ENCODE measurements at places on chromosomes 6 and 20.
A peak's percentile ranks its signal among the peaks of the same experiment; 100 is the strongest.

GRCh38 chr6:52634211-52634610, 36.7 kb upstream of the TMEM14A start:
- DNase-seq, result no peak

DNA sequence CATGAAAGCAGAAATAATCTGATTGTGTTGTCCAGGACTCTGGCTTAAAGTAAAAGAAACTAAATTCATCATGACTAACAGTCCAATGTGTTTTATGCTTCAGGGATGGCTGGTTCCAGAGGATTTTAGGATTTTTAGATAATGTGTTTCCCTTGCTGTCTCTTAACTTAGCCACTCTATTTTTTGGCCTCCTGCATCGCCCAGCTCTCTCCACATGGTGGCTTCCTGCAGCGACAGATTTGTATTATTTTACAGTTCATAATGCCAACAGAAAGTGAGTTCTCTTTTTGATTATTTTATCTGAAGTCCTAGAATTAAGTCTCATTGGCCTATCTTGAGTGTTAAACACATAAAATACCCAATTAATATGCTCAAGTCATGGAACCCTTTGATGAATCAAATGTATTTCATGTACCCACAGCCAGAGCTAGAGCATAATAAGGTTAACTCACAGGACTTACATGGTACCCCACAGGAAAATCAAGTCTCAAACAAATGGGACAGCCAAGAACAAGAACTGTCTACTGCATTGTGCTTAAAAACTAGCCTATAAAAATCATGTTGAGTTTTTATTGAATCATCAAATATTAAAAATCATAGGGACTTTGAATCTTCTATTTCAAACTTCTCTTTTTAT, 582.5 kb downstream of the DOK5 start:
- no peak for DNase-seq

GRCh38 chr6:157174731-157175130, 148.6 kb downstream of the TMEM242 start:
- DNase-seq, result no peak

GRCh38 chr6:159533568-159533967, 159.5 kb downstream of the SOD2 start:
- no peak for DNase-seq

- no peak for DNase-seq
These were observed 198.2 kb downstream of the ERMARD start for GRCh38 chr6:169949511-169950097.

GRCh38 chr6:166603043-166603690, 16.7 kb upstream of the RAMACL start:
- DNase-seq, result no peak

- DNase-seq, result no peak
These were observed 7.1 kb downstream of the TFEB start for GRCh38 chr6:41728073-41728936.

GRCh38 chr6:155883334-155883731, 427.7 kb upstream of the NOX3 start:
- DNase-seq, result no peak

DNA sequence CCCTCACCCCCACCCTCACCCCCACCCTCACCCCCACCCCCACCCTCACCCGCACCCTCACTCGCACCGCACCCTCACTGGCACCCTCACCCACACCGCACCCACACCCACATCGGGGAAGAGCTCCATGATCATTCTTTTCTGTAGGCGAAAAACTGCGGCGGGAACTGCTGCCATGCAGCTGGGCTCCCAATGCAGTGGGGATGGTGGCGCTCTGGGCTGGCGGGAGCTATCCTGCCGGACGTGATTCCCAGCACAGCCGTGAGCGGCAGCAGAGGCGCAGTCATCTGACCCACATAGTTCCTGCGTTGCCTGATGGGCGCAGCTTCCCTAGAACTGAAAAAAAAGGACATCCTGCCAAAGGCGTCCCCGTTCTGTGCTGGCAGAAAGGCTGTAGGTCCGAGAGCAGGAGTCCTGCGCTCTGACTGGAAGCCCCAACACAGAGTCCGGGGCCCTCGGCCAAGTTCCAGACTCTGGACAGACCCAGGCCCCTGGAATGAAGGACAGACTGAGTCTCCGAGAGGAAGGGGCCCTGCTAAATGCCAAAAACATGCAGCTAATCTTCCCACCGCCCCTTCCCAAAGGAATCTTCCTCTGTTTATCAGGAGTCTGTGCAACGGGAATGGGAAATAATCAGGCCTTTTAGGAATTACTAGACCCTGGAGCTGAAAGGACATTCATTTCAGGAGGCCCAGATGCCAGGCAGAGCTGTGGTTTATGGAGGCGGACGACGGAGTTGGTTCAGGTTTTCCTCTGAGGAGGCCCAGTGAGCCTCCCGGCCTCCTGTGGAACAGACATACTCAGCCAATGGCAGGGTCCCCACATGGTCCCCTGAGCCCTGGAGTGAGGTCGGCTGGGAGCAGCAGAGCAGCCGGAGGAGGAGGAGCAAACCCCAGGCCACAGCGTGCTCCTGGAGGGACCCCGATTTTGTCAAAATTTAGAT, 14.1 kb upstream of the TCFL5 start:
- peak; percentile 76 for DNase-seq

DNA sequence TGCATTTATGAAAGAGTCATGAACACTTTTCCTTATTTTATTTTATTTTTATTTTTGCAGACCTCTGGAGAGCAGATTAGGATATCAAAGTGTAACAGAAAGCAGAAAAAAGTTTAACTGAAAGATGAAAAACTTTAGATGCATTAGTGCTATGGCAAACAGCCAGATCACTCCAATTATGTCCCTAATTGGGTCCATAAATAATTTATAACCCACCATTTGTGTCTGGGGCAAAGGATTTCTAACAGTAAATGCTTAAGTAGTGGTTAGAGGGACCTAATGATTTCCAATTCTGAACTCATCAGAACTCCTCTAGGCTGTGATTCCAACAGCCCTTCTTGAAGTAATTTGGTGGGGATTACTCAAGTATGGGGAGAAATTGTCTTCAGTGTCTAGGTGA, 93.7 kb upstream of the PROKR2 start:
- no peak for DNase-seq

- DNase-seq, result no peak
These were observed 46.4 kb downstream of the PRL start for GRCh38 chr6:22250486-22250885.

DNA sequence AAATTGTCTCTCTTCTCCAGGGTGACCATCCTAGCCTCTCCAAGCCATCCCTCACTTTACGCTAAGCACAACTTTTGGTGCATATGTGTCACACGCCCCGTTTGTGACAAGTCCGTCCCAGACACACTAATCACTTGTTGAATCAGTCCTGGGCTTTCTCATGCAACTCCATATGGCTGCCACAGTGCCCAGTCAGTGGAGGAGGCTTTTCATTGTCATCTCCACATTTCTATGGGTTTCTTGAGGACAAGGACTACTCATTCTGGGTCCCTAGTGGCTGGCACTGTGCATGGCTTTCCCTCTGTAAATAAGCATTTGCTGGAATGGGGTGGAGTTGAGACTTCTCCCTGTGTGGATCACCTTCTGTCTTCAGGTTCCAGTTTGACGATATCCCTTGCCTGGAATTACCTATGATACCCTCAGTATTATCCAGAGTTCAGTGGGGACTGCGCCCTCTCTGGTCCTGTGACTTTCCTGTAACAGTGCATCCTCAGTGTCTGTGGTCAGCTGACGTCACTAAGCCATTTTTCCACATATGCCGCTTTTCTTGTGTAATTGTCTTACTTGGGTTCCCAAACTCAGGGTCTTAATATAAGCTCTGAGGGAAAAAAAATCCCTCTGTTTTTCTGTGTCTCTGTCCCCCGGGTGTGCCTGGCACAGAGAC, 59.8 kb upstream of the MYL9 start:
- DNase-seq, result peak; percentile 48

DNA sequence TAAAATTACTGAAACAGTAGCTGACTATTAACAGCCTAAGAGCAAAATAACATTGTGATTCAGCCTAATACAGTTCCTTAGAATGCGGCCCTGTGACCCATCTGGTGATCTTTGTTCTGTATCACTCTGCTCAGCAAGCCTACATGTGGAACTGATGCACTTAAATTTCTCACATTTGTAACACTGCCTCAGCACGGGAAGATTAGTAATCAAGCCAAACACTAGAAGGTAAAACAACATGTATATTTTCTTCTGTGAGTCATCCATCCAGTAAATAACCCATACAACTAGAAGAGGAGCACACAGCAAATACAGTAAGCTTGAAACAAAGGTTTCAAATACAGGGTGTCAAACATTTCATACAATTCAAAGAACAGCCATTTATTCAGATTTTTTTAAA, 189.7 kb upstream of the NOX3 start:
- no peak for DNase-seq

GRCh38 chr20:45545754-45546453, 1.3 kb downstream of the EPPIN start:
- no peak for DNase-seq

DNA sequence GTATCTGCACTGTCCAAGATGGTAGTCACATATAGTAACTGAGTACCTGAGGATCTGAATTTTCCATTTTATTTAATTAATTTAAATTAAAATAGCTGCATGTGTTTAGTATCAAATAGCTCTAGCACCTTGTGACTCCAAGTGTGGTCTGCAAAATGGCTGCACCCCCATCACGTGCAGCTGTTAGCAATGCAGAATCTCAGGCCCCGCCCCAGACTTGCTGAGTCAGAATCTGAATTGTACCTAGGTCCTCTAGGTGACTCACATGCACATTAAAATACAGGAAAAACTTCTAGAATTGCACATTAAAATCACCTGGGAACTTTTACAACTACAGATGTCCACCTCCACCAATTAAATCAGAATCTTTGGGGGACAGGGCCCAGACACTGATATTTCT, 19.2 kb upstream of the FAM83C start:
- no peak for DNase-seq

DNA sequence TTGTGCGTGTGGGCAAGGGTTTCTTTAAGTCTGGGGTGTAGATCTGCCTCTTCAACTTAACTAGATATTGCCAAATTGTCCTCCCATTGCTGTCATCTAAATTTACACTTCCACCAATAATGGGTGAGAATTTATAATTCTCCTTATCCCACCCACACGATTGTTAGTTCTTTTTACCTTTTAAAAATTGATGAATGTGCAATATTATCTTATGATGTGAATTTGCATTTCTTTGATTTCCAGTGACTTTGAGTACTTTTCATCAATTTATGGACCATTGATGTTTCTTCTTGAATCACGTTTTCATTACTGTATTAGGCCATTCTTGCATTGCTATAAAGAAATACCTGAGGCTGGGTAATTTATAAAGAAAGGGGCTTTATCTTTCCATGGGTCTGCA, 17.2 kb upstream of the TPD52L1 start:
- DNase-seq, result no peak

- peak; percentile 54 for DNase-seq
These were observed 433.5 kb downstream of the RFPL4B start for GRCh38 chr6:112780498-112781096.

DNA sequence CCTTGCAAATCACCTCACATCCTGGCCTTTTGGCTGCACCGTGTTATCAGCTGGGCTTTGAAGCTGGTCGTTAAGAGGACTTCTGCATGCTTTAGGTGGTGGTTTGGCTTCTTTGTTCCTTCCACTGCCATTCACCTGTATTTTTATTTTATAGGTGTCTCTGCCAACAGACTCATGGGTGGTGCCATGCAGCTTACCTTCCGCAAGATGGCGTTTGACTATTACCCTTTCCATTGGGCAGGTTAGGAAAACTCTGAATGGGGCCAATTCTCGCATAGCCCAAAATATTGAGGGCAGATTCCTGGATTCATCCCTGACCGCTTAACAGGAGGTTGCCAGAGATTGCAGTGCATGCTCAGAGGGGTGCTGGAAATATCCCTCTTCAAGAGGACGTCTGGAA, 32.4 kb downstream of the TAF11 start:
- DNase-seq, result no peak

GRCh38 chr6:109052018-109052651, 42.5 kb downstream of the SESN1 start:
- no peak for DNase-seq
